ENCODE measurements at places on chromosomes 7 and 10.

DNA sequence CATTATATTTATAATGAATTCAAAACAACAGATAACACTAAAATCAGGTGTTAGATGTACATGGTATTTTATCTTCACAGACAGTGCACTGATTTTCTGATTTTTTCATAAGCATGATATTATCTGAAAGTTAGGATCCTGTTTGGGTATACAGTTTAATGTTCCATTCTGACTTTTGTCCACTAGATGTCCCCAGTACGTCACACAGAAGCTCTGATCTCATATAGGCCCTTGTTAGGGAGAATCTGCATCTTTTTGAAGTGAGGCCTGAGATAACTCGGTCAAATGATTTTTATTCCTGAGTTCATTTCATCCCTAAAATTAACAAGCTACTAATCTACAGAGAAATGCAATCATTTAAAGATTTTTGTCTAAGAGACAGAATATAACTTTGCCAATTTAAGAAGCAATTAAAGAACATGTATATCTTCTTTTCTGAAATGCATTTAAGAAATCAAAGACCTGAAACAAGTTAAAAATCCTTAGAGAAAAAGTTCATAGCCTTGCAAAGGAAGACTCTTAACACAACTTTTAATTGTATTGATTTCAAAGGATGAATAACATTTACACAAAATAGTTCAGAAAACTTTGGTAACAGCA lies 72.0 kb upstream of the TES start:
- no peak for DNase-seq

GRCh38 chr10:110644598-110645462 lies 694 bp downstream of the RBM20 start:
- no peak for DNase-seq

- DNase-seq = no peak
These were observed 31.1 kb downstream of the NRBF2 start for GRCh38 chr10:63164166-63164623.

DNA sequence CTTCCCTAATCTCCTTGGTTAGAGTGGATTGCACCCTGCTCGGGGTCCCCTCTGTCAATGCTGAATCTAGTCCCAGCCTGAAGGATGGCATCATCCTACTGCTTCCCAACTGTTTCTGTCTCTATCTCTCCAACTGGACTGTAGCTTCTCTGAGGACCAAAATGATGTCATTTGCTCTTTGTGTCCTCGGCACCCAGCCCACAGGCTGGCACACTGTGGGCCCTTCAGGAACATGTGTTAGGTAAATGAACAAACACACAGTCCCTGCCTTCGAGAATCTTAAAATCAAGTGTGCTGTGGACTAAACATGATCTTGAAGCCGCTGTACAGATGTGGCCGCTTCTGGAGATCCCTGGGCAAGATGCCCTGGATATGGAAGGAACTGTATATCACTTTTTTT lies 5.0 kb upstream of the CDH23 start:
- DNase-seq = no peak

DNA sequence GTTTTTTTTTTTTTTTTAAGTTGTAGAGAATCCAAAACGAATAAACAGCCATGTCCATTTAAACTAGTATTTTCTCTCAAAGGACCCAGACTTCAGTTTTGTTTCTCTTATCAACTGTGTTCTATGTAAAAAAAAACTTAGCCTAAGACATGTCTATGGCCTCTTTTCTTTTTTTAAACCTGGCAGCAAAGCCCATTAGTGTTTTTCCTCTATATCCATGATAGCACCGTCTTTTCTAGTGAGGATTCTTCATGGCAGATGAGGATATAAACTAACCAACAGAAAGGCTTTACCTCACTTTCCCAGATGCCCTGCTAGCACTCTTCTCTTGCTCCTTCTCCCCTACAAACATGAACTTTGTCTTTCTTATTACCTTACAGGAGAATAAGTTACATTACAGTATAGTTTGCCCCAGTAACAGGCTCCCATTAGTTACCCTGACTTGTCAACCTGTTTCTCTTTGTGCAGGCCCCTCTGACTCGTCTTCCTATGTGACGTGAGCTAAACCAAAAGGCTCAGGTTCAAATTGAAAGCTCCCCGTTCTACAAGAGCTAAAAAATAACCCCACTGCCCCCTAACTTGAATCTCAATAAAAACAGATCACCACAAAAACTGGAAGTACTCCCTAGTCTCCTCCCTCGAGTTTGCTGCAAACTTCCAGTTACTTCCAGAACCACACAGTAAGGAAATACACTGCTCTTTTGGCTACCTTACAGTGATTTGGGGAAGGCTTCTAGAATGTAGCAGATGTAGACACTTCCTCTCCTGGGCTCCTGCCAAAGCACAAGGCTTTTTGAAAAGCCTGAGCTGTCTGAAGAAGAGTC lies 20.1 kb downstream of the P4HA1 start:
- DNase-seq = no peak

Measured in mesenteric fat pad (tissue), 1 donor.